ENCODE measurements at places on chromosomes 13 and 19. TPM values are rescaled to one million over a fixed set of nuclear protein-coding genes. Genes with fewer than 3 reads are reported as not detected.

Gene TGFBR3L
- total RNA-seq: 1.7 TPM

Gene GRIK5
- total RNA-seq: not detected

Gene CD70
- 0.09 TPM for total RNA-seq

Gene CKAP2
- 3.5 TPM for total RNA-seq

Gene PSG4
- under 0.01 TPM for total RNA-seq

Gene MAMSTR
- total RNA-seq: 0.60 TPM

Gene ANKRD24
- total RNA-seq: 4.4 TPM

Gene UHRF1
- total RNA-seq: 9.4 TPM

Gene ZIC5
- total RNA-seq: under 0.01 TPM

Gene KASH5
- total RNA-seq: not detected

Gene CTXN1
- 0.63 TPM for total RNA-seq

Gene C19orf85
- not detected for total RNA-seq

Gene IL17D
- total RNA-seq: 1.4 TPM

Gene C3
- 10.6 TPM for total RNA-seq

Gene HOMER3
- 56.3 TPM for total RNA-seq

Gene CYP4F2
- not detected for total RNA-seq

Gene SIGLEC11
- total RNA-seq: not detected

Gene HPN
- total RNA-seq: 0.09 TPM

Gene ANO8
- 2.2 TPM for total RNA-seq

Gene KLF1
- total RNA-seq: not detected

Gene OLFM4
- total RNA-seq: not detected

Gene PROZ
- not detected for total RNA-seq

Gene ZNF562
- total RNA-seq: 12.6 TPM

Gene NCAN
- under 0.01 TPM for total RNA-seq

Gene POP4
- total RNA-seq: 102 TPM

Gene ABHD13
- total RNA-seq: 2.7 TPM

Gene ONECUT3
- not detected for total RNA-seq

Gene SKA3
- total RNA-seq: 1.3 TPM

Gene ZNF442
- 3.8 TPM for total RNA-seq

Gene ZNF567
- 3.9 TPM for total RNA-seq

Gene CD33
- not detected for total RNA-seq

Gene DMPK
- total RNA-seq: 57.4 TPM

Gene IGSF23
- total RNA-seq: not detected

Gene KLK14
- not detected for total RNA-seq

Gene LILRB2
- not detected for total RNA-seq

Gene MCEMP1
- not detected for total RNA-seq

Gene ALOX5AP
- total RNA-seq: 0.47 TPM

Gene ACP5
- 0.95 TPM for total RNA-seq

Gene TMEM59L
- total RNA-seq: 5.0 TPM

Gene CLEC17A
- total RNA-seq: 0.09 TPM

Gene FXYD7
- 0.17 TPM for total RNA-seq

Gene ZNF790
- total RNA-seq: 7.4 TPM

Gene CYP2A6
- total RNA-seq: not detected

Gene PSG11
- not detected for total RNA-seq

Gene POLRMT
- total RNA-seq: 17.2 TPM

Gene SLC5A5
- total RNA-seq: not detected

Gene DCT
- total RNA-seq: 0.09 TPM

Gene KIR3DL1
- total RNA-seq: not detected

Gene ZNF772
- total RNA-seq: 22.4 TPM

Gene ZNF773
- total RNA-seq: 15.6 TPM

Gene TMTC4
- total RNA-seq: 12.3 TPM

Gene GPC6
- 144 TPM for total RNA-seq

Gene SNRPD2
- total RNA-seq: 916 TPM

Gene CLDN10
- total RNA-seq: not detected

Gene PSG2
- total RNA-seq: not detected

Gene ZNF583
- total RNA-seq: 4.4 TPM

Data from bronchial smooth muscle cell (primary cell).